ENCODE measurements at places on chromosomes 2 and 18. TPM values are rescaled to one million over a fixed set of nuclear protein-coding genes. Genes with fewer than 3 reads are reported as not detected.
A peak's percentile ranks its signal among the peaks of the same experiment; 100 is the strongest.

GRCh38 chr2:10720947-10721395 lies 459 bp upstream of the ATP6V1C2 start:
- no peak for DNase-seq

DNA sequence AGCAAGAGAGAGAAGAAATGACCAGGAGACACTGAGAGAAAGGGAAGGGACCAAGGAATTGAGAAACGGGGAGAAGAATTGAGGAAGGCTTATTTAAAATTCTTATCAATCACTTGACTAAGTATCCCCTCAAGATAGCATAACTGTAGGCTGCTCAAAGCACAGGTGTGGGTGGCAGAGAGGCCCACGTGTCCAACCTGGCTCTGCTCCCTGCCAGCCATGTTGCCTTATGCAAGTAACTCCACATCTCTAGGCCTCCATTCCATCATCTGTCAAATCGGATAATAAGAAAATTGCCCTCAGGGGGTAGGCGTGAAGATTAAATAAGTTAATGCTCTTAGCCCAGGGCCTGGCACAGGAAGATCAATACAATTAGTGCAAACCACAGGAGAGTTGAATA lies 7.4 kb upstream of the NPAS2 start:
- no peak for DNase-seq

GRCh38 chr2:214796911-214797310 lies 12.6 kb downstream of the BARD1 start:
- no peak for DNase-seq

- no peak for DNase-seq
Observed at GRCh38 chr18:28485918-28486317, 309.0 kb upstream of the CDH2 start.

DNA sequence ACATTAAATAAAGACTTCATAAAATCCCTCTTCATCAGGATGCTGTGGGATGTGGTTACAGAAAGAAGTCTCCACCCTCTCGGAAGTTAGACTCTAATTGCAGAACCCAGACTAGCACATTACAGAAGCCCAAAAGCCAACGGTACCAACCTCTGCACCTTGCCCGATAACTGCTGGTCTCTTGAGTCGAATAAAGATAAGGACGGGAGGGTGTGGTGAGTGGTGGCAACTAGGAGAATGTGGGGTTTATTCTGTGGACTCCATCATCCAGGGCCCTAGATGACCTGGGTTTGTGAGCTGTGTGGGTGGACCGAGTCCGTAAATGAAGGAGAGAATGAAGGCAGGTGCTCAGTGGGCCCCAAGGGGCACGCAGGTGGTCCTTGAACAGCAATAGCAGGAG lies 462.8 kb upstream of the ID2 start:
- no peak for DNase-seq

- no peak for DNase-seq
Observed at GRCh38 chr2:9226458-9227380, 20.1 kb downstream of the ASAP2 start.

GRCh38 chr18:2534906-2535305 lies 36.4 kb downstream of the METTL4 start:
- no peak for DNase-seq

DNA sequence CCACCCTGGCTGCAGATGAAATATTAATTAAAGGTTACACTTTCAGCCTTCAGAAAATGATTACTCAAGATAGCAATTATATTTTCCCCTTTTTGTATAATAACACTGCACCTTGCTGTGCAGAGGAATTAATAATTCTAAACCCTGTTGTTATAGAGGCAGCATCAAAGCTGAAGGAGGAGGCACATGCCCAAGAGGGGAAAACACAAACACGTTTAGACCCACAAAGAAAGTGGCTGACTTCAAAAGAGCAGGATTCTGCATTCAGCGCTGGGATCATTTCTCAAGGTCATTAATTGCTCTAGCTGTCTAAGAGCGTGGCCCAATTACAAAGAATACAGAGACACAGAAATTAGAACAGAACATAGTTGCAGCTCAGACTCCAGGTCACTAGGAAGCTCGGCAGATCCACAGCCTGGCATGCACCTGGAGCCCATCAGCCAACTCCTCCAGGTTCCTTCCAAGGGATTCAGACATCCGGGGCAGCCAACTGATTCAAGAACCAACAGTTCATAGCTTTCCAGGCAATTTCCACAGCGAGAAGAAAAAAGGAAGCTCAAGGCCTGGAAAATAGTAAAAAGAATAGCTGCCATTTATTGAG lies 102.3 kb upstream of the ID2 start:
- no peak for DNase-seq

DNA sequence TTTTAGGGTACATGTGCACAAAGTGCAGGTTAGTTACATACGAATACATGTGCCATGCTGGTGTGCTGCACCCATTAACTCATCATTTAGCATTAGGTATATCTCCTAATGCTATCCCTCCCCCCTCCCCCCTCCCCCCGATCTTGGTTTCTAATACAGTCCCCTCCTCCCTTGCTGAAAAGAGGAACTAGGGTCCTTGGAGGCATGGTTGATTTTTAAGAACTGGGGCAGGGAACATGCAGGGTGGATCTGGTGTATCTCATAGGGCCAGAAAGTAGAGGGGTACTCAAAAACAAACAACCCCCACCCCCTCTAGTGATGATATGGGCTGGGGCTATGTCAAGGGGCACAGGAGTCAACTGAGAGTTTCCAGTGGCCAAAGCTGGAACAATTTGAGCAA lies 153.4 kb downstream of the UBR3 start:
- no peak for DNase-seq

- peak; percentile 28 for DNase-seq
Observed at GRCh38 chr2:8552293-8552801, 129.5 kb upstream of the ID2 start.

Gene IL18R1
- 6.3 TPM for total RNA-seq

Gene KIAA1328
- total RNA-seq: 15.4 TPM
